Stimulated activated CD8-positive, alpha-beta memory T cell treated with anti-CD3 and anti-CD28 coated beads, Interleukin-7, amount 100 ng/mL, for 24 hours (primary cell): ENCODE measurements at places on chromosomes 6 and 20.

DNA sequence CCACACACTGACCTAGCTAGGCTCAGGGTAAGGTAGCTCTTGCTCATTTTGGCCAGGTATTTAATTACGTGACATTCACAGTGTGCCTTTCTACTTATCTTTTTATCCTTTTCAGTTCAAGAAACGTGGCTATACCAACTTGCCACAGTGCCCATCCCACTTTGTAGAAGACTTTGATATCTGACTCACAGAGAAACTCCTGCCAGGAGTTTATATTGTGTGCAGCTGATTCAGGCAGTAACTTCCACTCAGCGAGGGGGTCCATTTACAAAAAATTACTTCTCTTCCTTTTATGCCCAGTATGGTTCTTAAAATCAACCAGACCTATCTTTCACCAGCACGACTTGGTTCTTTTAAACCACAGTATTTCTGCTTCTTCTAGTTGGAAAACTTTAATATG, 75.6 kb downstream of the PRL start:
- no peak for DNase-seq

GRCh38 chr6:52953911-52954839, 40.9 kb downstream of the GSTA4 start:
- DNase-seq, result no peak

GRCh38 chr6:53523511-53524454, 21.1 kb downstream of the GCLC start:
- DNase-seq, result no peak

- no peak for DNase-seq
These were observed 114.3 kb upstream of the CD93 start for GRCh38 chr20:23200413-23200812.

- DNase-seq, result no peak
These were observed 235.5 kb downstream of the SYNDIG1 start for GRCh38 chr20:24704899-24705298.
